ENCODE measurements at places on chromosomes 3 and 15.

GRCh38 chr15:71085809-71086208 lies 29.5 kb upstream of the THSD4 start:
- no peak for DNase-seq

DNA sequence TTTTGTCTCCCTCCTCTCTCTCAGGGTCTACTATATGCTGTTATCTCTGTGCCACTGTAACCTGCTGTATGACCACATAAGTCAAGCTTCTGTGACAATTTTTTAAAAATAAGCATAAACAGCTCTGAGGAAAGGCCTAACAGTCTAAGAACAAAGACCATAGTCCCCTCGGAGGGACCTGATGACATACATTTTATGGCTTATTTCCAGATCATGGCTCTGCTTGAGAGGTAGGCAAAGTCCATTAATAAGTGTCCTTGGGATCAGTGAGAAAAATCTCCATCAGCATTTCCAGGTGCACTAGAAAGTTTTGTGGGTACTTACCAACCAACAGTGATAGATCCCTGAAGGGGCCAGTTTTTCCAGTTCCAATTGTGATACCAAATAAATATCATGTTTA lies 123.8 kb downstream of the TNIK start:
- no peak for DNase-seq

DNA sequence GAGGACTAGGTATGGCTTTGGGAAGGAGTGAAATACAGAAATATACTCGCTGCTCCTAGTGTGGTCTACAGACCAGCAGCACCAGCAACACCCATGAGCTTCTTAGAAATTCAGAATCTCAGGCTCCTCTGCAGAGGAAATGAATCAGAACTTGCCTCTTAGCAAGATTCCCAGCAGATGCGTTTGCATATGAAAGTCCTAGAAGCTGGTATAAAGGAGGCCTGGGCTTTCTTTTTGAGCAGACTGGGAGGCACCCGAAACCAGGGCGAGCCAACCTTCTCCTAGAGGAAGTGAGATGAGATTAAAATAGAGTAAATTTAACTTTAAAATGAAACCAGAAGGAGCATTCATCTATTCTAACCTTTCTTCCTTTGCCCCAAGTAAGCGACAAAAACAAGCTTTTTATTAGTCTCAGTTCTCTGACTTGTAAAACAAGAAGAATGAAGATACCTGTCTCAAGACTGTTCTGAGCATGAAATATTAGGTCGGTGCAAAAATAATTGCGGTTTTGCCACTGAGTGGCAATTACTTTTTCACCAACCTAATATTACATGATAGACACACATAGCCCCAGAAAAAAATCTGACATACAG lies 140.0 kb downstream of the PDZRN3 start:
- no peak for DNase-seq

DNA sequence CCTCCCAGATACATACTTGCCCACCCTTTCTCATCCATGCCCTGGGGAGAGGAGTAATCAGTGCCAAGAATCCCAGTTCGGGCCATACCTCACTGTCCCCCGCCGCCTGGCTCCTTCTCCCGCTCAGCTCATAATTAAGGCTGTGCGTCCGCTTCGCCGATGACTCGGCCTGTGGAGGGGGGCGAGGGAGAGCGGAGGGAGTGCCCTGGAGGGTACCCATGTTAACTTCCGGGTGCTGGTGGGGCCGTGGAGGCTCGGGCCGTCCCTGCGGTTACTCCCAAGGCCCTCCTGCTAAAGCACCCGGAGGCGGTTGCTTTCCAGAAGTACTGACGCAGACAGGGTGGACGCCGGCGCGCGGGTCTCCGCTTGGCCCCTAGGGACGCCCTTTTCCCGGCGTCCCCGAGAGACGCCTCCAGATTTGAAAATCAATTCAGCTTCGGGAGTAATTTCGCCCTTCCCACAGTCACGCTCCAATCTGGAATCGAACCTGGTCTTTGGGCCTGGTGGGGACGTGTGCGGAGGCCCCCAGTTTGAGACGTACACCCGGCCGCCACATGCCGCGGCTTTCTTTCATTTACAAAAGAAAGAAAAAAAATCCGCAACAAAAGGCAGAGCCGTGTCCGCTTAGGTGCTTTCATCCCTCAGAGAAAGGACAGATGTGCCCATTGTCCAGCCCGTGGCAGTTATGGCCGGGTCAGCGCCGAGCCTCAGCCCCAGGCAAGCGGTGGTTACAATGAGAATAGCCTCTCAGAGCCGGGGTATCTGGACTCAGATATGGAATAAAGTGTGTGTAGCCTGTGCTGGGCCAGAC lies 1.0 kb upstream of the ONECUT1 start:
- DNase-seq: no peak

DNA sequence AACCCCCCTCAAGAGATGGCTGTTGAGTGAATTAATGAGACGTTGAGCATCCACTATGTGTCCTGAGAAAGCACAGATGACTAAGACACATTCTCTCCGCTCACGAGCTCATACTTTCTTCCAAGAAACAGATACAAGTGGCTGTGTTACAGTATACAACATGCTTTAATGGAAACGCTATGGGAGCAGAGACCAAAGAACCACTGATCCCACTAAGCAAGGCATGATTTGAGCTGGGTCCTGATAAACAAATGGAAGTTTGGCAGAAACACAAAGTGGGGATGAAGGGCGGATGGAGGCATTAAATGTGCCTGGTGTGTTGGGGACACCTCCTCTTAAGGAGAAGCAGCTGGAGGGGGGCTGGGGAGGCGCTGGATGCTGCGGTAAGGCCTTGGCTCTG lies 129.4 kb downstream of the UACA start:
- DNase-seq: no peak

- DNase-seq: no peak
These were observed 5.5 kb upstream of the SACM1L start for GRCh38 chr3:45683417-45684326.

DNA sequence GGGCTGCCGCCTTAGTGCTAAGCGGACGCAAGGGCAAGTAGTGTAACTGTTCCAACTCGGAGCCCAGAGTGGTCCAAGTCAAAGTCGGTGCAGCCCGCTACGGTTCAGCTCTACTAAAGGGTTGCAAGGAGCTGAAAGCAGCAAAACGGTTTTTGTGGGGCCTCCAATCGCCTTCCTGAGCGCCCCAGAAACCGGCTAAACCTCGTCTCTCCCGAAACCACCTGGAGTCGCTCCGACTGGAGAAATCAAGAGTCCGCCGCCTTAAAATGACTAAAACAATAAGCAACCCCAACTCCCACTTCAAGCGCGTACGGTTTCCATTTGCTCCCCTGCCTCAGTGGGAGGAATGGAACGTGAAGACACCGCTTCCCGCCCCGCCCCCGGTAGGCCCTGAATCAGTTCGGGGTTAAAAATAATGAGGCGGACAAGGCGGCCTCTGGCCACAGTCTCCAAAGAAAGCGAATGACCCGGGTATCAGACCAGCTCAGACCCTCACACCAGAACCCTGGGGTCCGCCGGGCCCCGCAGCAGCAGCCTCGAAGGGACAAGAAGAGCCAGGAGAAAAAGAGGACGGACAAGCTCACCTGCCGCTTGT lies 401 bp downstream of the SEC11A start:
- DNase-seq: peak; percentile 66

DNA sequence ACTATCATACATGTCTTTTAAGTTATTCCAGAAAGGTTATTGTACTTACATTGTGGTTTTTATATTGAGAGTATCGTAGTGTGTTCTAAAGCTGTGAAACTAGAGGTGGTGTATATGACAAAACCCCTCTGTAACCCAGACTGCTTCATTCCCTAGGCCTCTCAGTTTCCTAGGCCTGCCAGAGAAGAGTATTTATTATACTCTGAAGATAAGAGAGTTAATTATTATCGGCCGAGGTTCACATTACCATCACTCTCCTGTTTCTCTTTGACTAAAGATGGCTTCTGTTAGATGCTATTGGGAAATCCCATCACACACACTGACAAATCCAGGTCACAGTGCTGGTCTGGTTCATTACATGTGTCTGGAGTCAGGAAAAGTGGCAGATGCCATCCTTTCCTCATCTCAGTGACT lies 20.5 kb downstream of the EXOSC7 start:
- no peak for DNase-seq
